ENCODE measurements at places on chromosomes 12 and 14.

DNA sequence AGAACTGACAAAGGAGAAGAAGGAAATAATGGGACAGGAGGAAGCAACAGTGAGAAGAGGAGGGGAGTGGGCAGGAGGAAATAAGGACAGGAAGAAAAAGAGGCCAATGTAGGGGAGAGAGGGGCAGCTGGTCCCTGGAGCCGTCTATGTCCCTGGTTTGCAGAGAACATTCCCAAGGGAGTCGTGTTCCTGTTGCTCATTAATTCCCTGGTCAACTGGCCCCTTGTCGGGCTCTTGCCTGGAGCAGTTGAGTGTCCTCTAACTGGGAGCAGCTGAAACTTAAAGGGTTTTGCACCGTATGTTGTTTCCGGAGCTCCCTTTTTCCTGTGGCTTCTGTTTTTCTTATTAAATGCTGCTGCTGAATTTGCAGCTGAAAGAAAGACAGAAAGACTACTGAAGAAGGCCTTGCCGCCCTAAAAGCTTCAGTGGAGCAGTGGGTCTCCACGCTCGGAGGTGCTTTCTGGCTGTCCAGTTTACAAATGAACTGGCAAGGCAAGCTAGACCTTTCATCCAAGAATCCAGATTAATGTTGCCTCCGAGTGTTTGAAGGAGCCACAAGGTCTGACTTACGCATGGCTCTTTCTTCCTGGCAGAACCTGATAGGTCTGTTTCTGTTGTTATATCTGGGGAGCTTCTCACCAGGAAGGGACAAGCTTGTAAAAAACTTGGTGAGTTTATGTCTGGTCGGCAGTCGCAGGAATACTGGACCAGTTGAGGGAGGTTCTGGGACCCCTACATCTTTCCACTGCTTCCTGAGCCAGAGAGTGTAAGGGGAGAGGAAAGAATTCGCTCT is 146.2 kb upstream of the RFLNA start:
- DNase-seq, result no peak

DNA sequence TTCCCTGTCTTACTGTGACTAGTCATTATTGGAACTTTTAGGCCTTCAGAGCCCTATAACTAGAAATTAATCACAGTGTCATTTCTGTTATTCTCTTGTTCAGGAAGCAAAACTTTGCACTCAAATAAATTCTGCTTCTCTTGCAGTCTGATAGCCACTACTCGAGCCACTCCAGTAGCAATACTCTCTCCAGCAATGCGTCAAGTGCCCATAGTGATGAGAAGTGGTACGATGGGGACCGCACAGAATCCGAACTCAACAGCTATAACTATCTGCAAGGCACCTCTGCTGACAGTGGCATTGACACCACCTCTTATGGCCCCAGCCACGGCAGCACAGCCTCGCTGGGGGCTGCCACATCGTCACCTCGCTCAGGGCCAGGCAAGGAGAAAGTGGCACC is 223.2 kb upstream of the RGS6 start:
- no peak for DNase-seq

DNA sequence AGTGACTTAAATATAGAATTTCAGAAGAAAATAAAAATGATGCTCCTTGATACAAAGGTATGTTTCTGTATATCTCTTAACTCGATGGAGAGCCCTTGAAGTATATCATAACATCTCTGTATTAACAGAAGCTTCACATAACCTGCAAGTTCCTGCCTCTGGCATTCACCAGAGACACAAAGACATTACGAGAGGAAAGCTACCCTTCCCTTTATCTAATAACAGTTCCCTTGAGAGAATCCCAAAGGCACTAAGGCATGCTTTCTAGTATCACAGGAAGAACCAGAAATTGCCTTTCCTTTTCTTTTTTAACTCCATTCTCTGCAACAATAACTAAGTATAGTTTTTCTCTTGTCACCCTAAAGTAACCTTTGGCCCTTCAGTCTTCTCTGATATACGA is 164.5 kb downstream of the MGAT4C start:
- no peak for DNase-seq

- no peak for DNase-seq
Measured at GRCh38 chr14:92926180-92926845, 3.4 kb downstream of the CHGA start.

DNA sequence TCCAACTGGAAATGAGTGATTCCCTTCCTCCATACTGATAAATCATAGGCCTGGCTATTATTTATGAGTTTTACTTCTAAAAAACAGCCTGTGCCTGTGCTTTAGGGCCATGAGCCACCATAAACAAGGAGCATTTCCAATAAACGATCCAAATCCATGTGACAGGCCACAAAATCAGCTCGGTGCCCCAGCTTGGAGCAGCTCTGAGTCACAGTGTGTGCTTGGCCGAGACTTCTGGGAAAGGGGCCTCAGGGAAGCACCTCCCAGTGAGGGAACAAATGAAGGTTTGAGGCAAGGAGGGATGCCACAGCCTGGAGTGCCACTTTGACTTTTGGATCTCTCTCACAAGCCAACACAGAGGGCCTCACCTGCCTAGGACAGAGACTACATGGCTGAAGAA is 190.4 kb downstream of the NTF3 start:
- no peak for DNase-seq

DNA sequence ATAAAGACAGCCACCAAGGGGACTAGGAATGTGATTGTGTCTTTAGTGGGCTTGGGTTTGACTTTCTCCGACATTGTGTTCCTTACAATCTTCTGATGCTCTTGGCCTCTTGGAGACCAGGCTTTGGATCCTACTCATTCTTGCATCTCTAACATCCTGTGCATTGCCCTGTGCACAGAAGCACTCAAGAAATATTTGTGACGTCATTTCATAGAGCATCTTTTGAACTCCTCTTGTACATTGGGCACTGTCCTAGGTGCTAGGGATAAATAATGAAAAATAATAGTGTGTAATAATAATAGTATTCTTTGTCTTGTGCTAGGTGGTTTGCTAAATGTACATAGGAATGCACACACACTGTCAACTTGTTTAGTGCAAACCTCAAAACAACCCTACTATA is 108.8 kb upstream of the LHX5 start:
- DNase-seq, result no peak

GRCh38 chr12:100399095-100399494 is 42.2 kb downstream of the SLC17A8 start:
- no peak for DNase-seq

- no peak for DNase-seq
Measured at GRCh38 chr12:123163227-123163626, 12.3 kb upstream of the PITPNM2 start.
